ENCODE measurements at places on chromosomes 1 and 21.
A peak's percentile ranks its signal among the peaks of the same experiment; 100 is the strongest.

GRCh38 chr1:151568626-151569088, 28.5 kb downstream of the TUFT1 start:
- no peak for DNase-seq

- DNase-seq = no peak
Observed at GRCh38 chr1:161172776-161173376, 4.4 kb downstream of the B4GALT3 start.

- no peak for DNase-seq
Observed at GRCh38 chr1:238826891-238827290, 559.5 kb upstream of the CHRM3 start.

- DNase-seq = no peak
Observed at GRCh38 chr1:74937176-74937575, 197.0 kb upstream of the LHX8 start.

DNA sequence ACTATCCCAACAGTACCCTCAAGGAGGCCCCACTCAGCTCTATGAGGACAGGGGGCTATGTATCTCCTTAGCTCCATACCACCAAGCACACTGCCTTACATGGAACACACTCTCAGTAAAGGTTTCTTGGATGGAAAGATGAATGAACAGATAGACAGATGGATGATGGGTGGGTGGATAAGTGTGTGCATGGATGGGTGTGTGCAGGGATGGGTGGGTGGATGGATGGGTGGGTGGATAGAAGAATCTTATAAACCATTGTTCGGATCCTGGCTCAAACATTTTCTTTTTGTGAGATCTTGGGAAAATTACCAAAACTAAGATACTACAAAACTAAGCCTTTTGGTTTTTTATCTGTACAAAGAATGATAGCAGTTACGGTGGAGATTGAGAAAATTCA, 111.0 kb upstream of the NFIA start:
- no peak for DNase-seq

DNA sequence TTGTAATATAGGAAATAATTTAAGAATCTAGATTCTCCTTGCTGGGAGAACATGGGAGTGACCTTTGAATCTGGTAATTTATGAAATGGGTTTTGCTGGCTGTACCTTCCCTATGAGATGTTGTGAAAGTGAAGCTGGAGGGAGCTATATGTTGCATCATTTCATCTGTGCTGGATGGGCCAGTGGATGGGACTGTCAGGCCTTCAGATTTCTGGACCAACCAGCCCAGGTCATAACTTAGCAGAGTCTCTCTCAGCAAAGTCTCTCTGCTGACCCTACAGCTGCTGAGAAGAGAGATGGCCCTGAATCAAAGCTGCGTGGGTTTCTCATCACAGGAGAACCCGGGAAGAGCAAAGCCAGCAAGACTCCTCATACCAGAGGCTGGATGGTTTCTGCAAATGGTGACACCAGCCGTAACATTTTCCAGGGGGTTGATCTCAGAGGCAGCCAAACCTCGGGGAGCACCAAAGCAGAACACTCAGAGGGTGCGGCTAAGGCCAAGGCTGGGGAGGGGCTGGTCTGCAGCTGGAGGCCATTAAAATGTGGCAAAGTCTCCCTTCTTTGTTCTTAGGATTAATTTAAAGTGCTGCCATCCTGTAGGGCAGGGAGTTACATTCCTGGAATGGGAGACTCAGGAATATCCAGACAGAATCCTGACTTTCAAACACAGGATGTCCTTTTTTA, 18.2 kb upstream of the PTGFRN start:
- DNase-seq = no peak

- no peak for DNase-seq
Observed at GRCh38 chr1:221940631-221941030, 198.7 kb upstream of the DUSP10 start.

GRCh38 chr1:153752571-153753195, 22.5 kb upstream of the SLC27A3 start:
- no peak for DNase-seq

GRCh38 chr1:225747566-225747965, 30.1 kb upstream of the SRP9 start:
- no peak for DNase-seq

DNA sequence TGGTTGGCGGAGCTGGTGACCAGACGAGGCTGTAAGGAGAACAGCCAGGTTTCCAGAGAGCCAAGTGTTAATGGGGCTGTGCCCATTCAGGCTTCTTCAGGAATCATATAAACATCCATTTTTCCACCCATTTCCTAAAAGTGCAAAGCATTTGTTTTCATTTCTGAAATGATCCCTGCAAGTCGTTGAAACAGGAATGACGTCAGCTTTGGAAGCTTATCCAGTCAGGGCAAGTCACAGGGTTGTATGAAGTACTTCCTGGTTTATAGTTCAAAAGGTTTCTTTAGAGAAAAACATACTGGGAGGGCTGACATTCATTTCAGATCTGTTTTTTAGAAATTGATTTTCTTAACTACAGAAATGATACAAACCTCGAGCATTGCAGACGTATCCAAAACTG, 29.2 kb downstream of the IGSF5 start:
- DNase-seq = no peak

GRCh38 chr1:14149431-14149830, 449.1 kb upstream of the KAZN start:
- DNase-seq = no peak

- DNase-seq = no peak
Observed at GRCh38 chr1:147215540-147215916, 9.6 kb downstream of the FMO5 start.

GRCh38 chr1:178048883-178049282, 45.0 kb upstream of the RASAL2 start:
- DNase-seq = no peak

GRCh38 chr1:39900662-39901463, 854 bp downstream of the MYCL start:
- DNase-seq = peak; percentile 24

GRCh38 chr21:25979845-25980616, 190.5 kb downstream of the APP start:
- DNase-seq = no peak

- DNase-seq = no peak
Observed at GRCh38 chr1:233340966-233341516, 13.5 kb downstream of the MAP3K21 start.

- no peak for DNase-seq
Observed at GRCh38 chr1:178632653-178633052, 92.4 kb upstream of the RALGPS2 start.

DNA sequence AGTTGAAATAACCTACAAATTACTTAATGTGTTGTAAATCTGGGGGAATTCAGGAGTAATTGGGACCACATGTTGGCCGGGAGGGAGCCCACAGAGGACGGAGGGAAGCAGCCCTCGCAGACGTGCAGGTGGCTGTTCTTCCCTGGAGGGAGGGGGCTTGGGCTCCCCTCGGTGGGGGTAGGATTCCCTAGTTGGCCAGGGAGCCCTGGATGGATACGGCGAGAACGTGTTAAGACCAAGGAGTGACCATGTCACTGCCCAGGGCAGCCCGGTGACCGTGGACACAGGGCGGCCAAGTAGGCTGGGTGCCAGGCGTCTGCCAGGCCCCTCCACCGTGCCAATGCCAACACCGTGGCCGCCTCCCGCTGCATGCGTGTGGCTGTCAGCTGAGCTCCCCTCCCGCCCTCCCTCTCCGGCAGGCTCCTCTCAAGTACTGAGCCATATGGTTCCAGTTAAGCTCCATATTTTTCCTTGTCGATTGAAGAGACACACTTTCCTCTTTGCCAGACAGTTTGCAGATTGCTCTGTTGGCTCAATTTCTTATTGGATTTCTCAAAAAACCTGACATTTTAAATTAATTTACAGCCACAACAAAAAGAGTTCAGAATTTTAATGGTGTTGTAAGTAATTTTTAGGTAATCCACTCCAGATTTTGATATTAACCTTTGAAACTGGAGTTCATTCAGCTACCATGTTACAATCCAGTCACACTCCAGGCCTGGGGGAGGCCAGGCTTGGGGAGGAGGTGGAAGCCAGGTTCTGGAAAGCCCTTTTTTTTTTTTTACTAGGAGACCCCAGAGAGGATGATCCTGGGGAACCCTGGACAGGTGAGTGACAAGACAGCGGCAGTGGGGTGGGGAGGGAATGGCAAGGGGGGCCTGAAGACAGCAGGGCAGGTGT, 71.2 kb downstream of the CASZ1 start:
- DNase-seq = peak; percentile 72

GRCh38 chr21:42144679-42145568, 73.8 kb downstream of the UMODL1 start:
- no peak for DNase-seq

- no peak for DNase-seq
Observed at GRCh38 chr1:109389638-109390341, 7.9 kb downstream of the SORT1 start.

DNA sequence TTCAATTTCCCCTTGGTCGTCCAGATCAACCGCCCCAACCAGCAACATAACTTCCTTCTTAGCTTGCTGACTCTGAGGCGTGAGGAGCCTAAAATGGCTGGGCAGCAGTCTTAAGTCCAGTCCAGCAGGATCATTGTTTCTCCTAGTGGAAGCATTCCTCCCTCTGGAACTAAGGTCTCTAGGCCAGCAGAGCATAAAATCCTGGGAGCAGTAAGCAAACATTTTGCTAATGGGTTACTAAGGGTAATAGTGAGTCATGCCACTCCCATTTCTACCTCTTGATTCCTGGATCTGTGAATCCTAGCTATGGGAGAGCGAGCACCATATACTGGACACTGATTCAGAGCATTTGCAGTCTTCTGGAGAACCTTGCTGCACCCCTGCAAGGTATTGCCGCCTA, 59.9 kb downstream of the ADSS2 start:
- no peak for DNase-seq

DNA sequence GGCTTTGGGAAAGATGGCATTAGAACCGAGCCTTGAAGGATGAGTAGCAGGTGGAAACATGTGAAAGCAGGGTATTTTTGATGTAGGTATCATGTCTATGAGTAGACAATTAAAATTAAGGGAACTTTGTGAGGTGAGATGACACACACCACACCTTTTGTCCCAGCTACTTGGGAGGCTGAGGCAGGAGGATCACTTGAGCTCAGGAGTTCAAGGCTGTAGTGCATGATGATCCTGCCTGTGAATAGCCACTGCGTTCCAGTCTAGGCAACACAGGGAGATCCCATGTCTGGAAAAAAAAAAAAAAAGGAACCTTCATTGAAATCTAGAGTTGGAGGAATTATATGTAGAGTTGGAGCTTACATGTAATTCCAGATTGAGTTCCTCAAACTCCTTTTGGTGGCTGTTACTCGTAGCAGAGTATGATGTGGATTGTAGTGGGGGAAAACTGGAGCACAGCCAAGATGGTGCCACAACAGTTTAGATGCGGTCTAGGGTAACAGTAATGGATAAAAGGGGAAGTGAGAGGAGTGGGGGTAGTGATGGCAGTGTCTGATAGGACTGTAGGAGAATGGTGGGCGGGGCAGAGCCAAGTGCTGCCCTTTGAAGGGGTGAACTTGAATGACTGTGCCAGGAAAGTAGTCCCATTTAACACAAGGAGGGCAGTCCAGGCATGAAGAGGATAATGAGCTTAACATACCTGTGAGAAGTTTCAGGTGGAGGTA, 17.4 kb downstream of the AK4 start:
- DNase-seq = no peak

DNA sequence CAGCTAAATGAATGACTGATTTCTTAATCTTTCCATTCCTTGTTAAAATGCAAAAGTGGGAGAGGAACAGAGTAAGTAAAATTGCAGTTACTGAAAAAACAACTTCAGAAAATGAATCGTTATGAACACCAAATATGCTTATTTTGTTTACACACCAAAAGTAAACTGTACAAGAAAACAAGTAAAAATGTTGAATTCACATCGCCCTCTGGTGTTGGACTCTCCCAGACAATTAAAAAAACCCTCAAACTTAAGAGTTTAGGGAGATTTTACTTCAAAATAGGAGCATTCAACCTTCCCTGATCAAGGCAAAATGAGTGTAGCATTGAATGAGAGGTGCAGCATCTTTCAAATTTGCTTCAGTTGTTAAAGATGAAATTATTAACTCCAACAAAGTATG, 19.4 kb upstream of the ESRRG start:
- DNase-seq = no peak

DNA sequence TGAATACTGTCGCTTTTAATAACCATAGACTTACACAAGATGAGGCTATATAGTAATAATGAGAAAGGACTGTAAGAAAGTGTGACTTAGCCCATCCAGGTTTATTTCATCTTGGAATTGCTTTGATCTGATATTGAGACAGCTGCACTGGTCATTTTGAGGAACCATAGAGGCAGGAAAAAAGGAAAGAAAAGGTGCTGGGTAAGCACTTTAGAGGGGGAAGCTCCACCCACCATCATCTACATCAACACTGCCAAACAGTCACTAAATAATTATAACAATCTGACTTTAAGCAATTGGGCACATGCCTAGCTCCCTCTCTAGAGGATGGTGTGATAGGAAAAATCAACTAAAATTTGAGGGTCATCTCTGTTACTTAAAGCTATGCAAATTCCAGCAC, 70.6 kb upstream of the ST6GALNAC3 start:
- no peak for DNase-seq

DNA sequence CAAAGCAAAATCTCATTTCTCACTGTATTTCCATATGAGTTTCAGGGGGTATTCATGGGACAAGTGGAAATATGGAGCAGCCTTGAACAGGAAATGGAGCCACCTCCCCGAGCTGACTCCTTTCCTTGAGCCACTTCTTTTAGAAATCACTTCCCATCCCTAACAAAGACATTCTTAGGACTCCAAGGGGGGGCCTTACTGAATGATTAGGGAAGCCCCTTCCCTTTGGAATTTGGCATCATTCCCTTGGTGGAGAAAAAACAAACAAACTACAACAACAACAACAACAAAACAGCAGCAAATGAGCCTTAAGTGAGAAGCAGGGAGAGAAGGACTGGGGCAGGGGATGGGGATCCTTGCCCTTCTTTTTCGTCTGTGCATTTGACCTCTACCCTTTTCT, 278.3 kb downstream of the ZNF648 start:
- no peak for DNase-seq

DNA sequence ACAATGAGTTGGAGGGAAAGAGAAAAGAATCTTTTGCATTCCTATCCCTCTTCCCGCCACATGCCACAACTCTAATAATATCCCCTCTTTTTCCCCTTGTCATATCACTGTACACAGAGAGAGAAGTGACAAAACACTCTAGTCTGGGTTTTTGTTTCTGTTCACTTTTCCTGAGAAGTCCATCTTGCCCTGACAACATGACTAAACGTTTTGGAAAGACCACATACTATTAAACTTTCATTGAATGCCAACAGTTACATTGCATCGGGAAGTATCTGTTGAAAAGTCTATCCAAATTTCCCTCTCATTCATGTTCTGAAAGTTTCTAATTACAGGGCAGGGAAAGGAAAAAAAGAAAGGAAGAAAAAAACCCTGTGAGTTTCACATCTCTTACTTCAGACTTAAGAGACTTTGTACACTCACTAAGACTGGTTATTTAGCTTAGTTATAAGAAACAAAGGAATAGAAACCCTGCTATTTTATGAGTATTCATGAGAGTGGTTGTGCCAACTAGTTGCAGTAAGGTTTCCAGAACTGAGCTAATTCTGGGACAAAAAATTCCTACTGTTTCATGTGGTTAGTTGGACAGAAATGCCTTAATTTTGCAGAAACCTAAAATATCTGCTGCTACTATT, 16.9 kb downstream of the PLA2G4A start:
- DNase-seq = no peak

GRCh38 chr1:226827458-226827857, 43.0 kb upstream of the PSEN2 start:
- peak; percentile 67 for DNase-seq

GRCh38 chr1:154750681-154751665, 119.1 kb downstream of the KCNN3 start:
- DNase-seq = no peak

Data from heart right ventricle (tissue), 16 donors.